ENCODE measurements at places on chromosomes 7 and 10. TPM values are rescaled to one million over a fixed set of nuclear protein-coding genes. Genes with fewer than 3 reads are reported as not detected.

- H3K36me3 ChIP-seq: peaks cover 28% of the 10 kb centered on the region
- H3K4me1 ChIP-seq: no peaks in the 10 kb centered on the region
- DNase-seq: no peak
- no peak overlapping the region for H3K27ac ChIP-seq
Measured at GRCh38 chr10:79215531-79215930, 131.7 kb upstream of the PPIF start.

Gene CEP55
- 32.4 TPM for total RNA-seq

GRCh38 chr7:8175929-8176369, 86.0 kb downstream of the ICA1 start:
- DNase-seq: no peak
- H3K27ac ChIP-seq: no peak overlapping the region
- no peaks in the 10 kb centered on the region for H3K4me1 ChIP-seq
- no peaks in the 10 kb centered on the region for H3K27me3 ChIP-seq
- H3K4me3 ChIP-seq: no peak overlapping the region

DNA sequence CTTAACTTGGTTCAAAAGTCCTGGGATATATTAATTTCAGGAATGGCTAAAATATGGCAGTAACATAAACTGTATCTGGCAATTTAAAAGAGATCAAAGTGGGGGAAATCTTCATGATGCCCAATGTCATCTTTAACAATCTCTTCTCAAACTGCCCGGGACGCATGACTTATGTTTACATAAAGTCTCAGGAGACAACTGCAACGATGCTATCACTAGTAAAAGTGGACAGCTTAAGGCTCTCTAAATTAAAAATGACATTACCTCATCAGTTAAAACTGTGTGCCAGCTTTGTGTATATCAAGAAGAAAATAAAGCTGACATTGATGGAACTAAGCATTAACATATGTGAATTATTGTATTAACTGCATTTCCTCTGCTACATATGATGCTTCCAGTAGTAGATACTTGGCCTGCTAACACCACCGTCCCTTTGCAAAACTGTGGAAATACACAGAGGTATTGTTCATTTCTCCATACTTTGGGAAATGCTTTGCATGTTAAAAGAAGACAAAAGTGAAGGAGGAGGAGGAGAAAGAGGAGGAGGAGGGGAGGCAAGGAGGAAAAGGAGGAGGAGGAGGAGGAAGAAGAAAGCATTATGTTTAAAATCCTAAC, 62.4 kb downstream of the NRP1 start:
- H3K36me3 ChIP-seq: peaks cover 28% of the 10 kb centered on the region
- H3K4me3 ChIP-seq: no peak overlapping the region
- DNase-seq: peak; percentile 47
- H3K27ac ChIP-seq: peak overlapping the region; percentile 99
- H3K27me3 ChIP-seq: no peaks in the 10 kb centered on the region

GRCh38 chr10:98349508-98349922, 65.5 kb downstream of the PYROXD2 start:
- H3K27ac ChIP-seq: peak overlapping the region; percentile 71
- no peaks in the 10 kb centered on the region for H3K27me3 ChIP-seq
- peak; percentile 100 for DNase-seq
- no peaks in the 10 kb centered on the region for H3K36me3 ChIP-seq
- H3K4me1 ChIP-seq: peaks cover 31% of the 10 kb centered on the region

All from GM23248 (cell line).